IPS DF 19.7 (cell line): ENCODE measurements at places on chromosomes 11 and 22.

GRCh38 chr11:111777094-111778046, 11.2 kb upstream of the PPP2R1B start:
- no peak for DNase-seq

- no peak for DNase-seq
These were observed 11.5 kb downstream of the RTL6 start for GRCh38 chr22:44486538-44486937.

DNA sequence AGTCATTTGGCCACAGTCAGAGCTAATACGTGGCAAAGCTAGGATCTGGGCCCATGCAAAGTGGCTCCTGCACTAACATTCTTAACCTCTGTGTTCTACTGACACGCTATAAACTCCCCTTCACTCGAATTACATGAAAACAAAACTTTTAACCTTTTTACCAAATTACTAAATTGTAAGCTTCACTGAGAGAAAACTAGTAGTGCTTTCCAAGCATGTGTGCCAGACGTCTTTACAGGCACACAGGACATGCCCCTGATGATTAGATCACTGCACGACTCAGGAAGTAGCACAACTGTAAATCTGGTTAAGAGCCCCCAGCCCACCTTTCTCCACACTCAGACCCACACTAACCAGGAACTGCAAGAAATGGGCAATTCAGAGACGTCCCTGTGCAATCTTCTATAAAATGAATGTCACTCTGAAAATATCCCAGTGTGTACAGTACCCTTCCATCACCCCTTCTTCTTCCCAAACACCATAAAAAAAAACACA, 16.1 kb downstream of the PHF21A start:
- DNase-seq = no peak

GRCh38 chr11:113906038-113906437, 1.4 kb downstream of the HTR3B start:
- no peak for DNase-seq

GRCh38 chr11:33700502-33701271, at the start of gene C11orf91:
C11orf91 (minus strand) TSS chr11:33700826; CDS start chr11:33700740, 86 bp downstream.
- DNase-seq = peak; percentile 42

GRCh38 chr11:97743205-97743742, 1277.5 kb upstream of the CNTN5 start:
- DNase-seq = no peak

DNA sequence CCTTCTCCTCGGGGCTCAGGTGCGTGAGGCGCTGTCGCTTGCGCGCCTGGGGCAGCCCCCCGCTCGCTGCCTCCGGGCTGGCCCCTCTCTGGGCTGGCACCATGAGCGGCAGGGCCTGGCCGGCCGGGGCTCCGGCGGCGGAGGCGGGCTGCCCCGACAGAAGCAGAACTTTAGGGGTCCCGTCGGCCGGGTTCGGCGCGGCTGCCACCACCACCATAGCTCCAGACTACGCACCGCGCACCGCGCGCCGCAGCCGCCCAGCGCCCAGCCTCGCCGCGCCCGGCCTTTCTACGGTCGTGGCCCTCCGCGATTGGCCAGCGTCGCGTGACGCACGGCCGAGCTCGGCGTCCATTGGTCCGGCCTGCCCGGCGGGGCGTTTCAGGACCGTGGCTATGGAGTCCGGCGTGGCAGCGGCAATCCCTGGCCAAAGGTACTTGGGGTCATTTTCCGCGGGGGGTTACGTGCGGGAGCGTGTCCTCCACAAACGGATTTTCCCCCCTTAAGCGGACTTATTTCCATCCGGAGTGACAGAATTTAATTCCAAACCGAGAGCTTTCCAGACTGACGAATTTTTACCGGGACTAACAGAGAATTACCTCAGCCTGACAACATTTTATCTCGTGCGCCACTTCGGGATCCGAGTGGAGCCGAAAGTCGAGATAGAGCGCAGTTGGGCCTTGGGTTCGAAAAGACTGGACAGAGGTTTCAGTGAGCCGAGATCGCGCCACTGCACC, at the start of gene XBP1:
Gene XBP1, minus strand, starts transcription at position 262 of the 734 bp plus-strand sequence.
- DNase-seq = peak; percentile 63

DNA sequence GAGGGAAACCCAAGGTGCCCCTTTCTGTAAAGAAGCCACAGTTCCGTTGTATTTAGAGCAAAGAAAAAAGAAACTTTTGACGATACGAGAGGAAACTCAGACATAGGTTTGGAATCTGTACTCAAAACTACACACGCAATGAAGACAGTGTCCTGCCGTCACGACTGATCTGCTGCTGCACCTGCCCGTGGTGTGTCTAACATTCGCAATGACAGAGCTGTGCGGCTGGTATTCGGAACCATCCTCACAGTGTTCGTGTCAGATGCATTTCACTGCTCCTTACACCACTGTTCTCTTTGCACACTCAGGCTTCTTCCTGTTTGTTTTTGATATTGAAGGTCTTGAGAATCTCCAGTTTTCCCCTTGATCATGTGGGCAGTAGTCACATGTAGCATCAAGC, 84.8 kb downstream of the RTL6 start:
- DNase-seq = no peak

DNA sequence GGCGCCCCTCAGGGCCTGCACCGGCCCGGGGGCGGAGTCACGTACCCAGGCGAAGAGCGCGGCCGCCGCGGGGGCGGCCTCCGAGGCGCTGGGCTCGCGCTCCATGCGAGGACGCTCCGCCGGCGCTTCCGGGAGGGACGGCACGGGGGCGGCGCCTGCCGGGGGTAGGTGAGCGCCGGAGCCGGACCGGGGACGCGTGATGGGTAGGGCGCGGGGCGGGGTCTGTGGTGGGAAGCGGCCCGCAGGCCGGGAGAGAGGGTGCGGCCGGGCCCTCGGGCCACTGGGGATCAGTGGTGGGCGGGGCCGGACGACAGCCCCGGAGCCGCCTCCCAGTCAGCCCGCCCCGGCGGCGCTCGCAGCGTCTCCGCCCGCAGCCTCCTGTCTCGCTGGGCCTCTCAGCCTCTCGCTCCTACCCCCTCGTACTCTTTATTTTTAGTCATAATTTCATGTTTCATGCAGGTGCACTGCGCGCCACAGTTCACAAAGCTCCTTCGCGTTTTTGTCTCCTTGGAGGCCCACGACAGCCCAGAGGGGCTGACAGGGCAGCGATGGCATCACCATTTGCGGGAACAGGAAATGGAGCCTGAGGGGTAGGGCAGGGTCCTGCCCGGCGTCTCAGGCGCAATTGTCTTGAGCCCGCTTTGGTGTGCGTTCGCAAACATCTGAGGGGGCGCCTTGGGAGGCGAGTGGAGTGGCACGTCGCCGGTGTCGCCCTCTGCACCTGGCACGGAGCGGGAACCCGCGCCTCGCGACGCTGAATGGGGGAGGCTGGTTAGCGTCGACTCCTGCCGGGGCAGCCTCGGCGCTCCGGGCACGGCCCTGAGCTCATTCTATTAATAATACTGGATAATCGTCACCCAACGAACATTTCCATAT, at the start of gene SERGEF:
Gene SERGEF, minus strand, starts transcription at position 142 of the 876 bp plus-strand sequence. Its CDS starts 37 bp downstream, at position 105.
- peak; percentile 40 for DNase-seq

GRCh38 chr11:94342250-94342649, 37.9 kb downstream of the IZUMO1R start:
- DNase-seq = no peak

- DNase-seq = no peak
These were observed 407.4 kb downstream of the LARGE1 start for GRCh38 chr22:33512908-33513307.

- no peak for DNase-seq
These were observed 7.7 kb downstream of the BLID start for GRCh38 chr11:122108192-122108799.

DNA sequence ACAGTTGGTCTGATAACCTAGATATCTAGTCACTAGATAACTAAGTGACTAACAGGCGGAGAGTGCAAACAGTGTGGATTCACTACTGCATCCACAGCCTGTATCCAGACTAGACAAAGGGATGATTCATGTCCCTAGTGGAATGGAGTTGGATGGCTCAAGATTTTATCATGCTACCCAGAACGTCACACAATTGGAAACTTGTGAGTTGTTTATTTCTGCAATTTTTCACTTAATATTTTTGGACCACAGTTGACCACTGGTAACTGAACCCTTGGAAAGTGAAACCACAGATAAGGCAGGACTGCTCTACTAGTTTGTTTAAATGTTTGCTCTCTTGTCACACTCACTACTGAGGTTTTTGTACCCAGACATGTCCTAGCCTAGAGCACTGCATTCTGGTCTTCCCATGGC, 76.0 kb downstream of the UBASH3B start:
- no peak for DNase-seq

GRCh38 chr11:128357073-128357472, 230.3 kb downstream of the ETS1 start:
- no peak for DNase-seq

GRCh38 chr11:124394408-124394807, 4.4 kb downstream of the OR8B3 start:
- DNase-seq = no peak
